Memory B cell (primary cell): ENCODE measurements at places on chromosomes 5 and 9.

- no peak for DNase-seq
Measured at GRCh38 chr5:143052967-143053682, 282.9 kb downstream of the ARHGAP26 start.

DNA sequence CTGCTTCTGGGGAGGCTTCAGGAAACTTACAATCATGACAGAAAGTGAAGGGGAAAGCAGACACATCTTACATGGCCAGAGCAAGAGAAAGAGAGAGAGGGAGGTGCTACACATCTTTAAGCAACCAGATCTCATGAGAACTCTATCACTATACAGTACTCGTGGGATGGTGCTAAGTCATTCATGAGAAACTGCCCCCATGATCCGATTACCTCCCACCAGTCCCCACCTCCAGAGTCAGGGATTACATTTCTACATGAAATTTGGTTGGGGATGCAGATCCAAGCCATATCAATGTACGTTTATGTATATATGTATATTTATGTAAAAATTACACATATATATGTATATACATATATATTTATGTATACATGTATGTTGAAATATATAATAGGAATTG, 54.4 kb upstream of the CCDC112 start:
- no peak for DNase-seq

GRCh38 chr5:173969167-173970049, 19.6 kb upstream of the C5orf47 start:
- no peak for DNase-seq

DNA sequence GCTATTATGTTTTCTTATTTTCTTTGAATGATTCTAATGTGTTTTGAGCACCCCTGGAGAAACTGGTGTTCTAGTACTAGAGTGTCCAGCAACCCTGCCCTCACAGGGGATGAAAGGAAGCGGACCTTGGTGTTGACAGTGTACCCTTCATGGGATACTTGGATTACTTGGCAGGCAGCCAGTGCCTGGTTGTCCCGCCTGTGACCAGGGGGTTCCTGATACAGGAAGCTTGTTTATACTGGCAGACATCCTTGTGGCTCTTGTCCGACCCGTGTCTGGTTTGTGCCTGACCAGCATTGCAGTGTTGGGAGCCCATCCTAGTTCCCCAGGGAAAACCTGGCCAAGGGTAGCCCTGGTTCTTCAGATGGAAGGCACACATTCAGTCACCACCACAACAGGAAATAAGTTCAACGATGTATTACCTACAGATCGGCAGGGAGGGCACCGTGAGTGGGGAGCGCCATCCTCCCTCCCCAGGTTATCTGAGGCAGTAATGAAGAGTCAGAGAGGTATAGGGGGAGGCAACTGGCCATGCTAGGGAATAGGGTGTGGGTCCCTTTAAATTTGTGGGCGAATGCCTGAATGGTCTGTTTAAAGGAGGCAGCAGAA, 47.3 kb downstream of the CACNA1B start:
- no peak for DNase-seq

DNA sequence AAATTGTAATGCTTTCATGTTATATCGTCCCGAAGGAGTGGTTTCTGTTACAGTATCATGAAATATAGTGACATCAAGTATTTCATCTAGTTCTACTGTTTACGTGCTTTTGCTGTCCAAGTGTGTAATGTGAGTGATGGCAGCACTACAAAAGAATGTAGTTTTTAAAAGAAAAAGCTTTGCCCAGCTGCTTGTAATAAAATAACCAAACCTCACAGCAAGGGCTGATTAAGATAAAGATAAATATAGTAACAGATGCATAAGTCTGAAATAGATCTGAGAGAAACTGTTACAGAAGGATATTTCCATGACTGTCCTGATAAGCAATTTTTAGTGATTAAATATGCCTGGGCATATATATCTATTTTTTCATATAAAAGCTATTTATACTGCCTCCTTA, 106.4 kb downstream of the AUH start:
- no peak for DNase-seq

DNA sequence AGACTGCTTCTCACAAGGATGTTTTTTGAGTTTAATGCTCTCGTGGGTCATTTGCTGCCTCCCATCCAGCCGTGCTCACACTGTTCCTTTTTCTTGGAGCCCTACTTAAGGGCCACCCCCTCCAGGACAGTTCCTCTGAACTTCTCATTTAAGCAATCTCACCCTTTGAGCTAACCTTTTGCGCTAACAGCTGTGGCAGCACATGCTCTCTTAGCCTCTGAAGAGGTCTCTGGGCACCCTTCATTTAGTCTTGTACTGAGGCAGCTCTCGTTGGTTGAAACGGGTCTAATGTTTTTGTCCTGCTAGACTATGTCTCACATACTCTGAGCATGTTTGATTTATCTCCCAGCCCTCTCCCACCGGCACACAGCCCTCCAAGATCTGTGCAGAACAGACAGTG, 11.8 kb downstream of the ALDH1B1 start:
- no peak for DNase-seq

- DNase-seq = no peak
Measured at GRCh38 chr9:5388026-5388819, 48.5 kb upstream of the RLN1 start.

DNA sequence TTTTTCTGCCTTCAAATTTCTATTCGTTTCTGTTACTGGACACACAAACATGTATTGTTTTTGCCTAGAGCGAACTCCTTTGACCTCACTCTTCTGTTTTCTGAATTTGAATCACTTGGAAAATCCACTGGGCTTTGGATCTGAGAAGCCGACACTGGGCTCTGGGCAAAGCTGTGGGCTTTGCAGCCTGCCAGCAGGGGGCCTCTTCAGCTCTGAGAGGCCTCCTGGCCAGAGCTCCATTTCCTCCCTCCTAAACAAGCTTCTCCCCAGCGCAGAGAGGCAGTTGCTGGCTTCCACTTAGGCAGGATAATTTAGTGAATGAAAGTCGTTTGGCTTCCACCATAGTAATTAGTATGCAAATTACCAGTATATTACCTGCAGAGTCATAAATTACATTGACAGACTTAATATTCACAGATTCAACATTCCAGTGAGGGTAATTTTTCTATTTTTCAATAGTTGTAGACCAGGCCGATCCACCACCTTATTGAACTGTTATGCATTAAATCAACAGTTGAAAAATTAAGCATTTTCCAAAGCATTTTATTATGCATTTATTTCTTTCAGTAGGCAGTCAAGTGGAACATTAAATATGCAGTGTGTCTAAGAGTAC, 104.0 kb upstream of the ZNF366 start:
- DNase-seq = peak; percentile 26
